GM12864 (cell line): ENCODE measurements at places on chromosomes 1 and 21.

GRCh38 chr1:40130892-40131291, 30.3 kb upstream of the RLF start:
- DNase-seq: no peak

- DNase-seq: no peak
Measured at GRCh38 chr1:8373581-8374241, 55.8 kb downstream of the SLC45A1 start.

- no peak for DNase-seq
Measured at GRCh38 chr1:61370913-61371279, 288.5 kb downstream of the NFIA start.

DNA sequence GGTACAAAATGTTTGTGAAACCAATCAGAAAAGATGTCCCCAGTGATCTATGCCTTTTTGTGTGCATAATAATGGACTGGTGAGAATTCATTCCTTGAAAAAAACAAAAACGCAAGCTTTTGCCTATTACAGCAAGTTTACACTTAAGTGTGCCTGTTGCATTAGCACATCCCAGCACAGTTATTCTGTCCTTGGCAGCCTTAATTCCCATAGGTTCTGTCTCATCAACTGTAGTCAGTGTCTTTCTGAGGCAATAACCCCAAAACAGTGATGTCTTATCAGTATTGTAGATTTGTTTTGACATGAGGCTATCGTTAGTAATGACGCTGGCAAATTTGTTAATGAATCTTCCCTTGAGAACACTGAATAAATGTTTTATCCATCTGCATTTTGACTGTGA, 109.9 kb upstream of the KCTD3 start:
- no peak for DNase-seq

- DNase-seq: no peak
Measured at GRCh38 chr1:31669786-31670592, 25.3 kb upstream of the PEF1 start.

- peak; percentile 70 for DNase-seq
Measured at GRCh38 chr1:235326719-235327558, 1.0 kb downstream of the ARID4B start.

DNA sequence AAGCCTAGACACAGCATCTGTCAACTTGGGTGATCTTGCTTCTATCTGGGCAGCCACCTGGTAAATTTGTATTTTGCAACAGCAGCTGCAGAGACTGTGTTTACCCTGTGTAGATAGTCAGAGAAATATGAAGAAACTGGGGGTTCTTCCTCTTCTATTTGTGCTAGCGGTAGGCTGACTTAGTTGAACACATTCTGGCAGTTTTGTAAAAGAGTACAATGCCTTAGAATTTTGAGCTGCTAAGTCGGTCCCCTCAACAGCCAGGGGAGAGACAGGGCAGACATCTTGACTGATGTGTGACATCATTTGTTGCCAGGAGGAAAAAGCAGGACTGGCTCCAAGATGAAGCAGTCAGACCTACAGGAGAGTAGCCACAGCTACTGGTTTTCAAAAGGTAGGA, 53.7 kb downstream of the KCNJ6 start:
- no peak for DNase-seq

DNA sequence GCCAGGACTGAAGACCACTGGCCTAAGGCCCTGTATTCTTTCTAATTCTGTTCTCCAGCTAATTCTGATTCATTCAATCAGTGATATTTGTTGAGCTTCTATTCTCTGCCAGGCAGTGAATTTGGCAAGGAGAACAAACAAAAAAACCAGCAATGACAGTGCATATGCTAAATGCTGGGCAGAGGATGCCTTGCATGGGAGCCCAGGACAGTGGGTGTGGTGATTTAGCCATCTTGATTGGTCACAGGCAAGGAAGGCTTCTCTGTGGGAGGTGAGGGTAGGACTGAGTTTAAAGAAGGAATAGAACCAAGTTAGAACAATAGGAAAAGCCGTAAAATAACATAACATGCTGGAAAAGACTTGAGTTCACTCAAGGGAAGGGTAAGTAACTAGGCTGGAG, 9.2 kb upstream of the CPT2 start:
- DNase-seq: no peak

DNA sequence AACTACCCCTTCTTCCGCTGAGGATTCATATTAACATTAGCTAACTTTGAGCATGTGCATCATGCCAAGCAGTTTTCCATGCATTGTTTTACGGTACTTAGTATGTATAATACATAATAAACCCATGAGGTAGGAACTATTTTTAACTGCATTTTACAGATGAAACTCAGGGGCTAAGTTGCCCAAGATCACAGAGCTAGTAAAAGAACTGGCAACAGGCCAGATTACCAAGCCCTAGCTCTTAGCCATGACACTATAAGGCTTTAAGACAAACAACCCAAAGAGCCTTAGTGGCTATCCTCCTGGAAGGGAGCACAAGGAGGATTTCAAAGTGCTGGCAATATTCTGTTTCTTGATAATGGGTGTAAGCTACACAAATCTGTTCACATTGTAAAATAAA, 6.1 kb downstream of the AK2 start:
- DNase-seq: no peak

- DNase-seq: no peak
Measured at GRCh38 chr1:223423641-223424233, 30.5 kb downstream of the CCDC185 start.

- no peak for DNase-seq
Measured at GRCh38 chr1:3315399-3316339, 138.8 kb upstream of the ARHGEF16 start.

DNA sequence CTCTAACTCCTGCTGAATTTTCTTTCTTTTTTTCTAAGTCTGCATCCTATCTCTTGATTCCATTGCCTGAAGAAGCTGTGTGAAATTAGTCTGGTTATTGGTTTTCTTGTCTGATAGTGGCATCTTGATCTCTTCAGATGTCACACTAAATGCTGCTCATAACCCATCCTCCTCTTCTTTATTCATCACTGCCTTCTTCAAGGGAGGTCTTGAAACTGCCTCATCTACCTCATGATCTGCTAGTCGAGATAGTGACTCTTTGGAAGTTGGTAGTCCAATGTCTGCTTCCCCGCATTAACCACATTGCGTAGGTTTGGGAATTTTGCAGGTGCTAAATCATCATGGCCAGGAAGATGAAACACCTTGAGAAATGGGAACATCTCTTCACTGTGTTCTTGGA, 15.7 kb downstream of the DYRK3 start:
- no peak for DNase-seq

- no peak for DNase-seq
Measured at GRCh38 chr1:222325506-222325905, 222.4 kb downstream of the HHIPL2 start.

DNA sequence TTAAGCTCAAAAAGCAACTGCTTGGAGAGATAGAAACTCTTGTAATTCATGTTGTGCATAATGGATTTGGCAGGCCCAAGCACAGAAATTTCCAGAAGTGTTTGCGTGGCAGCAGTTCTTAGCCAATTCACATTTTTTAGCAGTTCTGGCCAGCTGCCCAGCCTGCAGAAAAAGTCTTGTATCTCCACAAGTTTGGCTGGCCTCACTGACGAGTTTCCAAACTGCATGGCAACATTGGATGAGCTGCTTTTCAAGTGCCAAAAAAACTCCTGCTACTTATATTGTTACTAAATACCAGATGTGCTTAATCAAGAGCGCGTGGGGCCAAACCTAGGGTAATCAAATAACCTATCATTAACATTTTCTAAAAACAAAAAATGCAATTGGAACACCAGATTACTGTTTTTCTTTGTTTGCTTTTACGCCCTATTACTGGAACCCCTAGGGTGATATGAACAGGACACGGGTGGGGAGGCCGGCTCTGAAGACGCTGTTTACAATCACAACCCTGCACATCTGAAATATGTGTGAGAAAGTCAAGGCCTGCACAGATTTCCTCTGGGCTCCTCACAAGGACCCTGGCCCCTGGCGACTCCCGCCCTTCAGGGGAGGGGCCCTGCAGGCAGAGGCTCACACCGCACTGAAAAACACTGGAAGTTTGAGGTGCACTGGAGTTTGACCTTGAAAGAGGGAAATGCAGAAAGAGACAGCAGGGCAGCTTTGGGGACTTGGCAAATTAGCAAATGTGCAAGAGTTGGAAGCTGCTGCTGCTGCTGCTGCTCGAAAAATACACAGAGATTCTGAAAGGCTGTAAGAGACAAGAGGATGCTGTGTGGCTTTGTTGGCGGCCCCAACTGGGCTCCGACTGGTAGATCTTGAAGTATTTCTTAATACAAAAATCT, 55.2 kb upstream of the TARBP1 start:
- DNase-seq: no peak

DNA sequence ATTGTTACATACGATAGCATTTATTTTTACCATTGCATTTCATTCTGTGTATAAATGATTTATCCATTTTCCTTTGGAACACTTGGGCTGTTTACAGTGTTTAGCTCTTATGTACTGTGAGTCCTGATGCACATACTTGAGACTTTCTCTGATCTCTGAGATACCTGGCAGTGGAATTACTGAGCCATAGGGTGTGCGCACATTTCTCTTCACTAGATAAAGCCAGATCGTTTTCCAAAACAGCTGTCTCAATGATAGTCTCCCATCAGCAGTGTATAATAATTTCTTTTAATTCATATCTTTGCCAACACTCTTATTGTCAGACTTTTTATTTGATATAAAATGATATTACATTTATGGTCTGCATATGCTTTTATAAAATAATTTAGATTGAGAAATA, 66.2 kb downstream of the VPS13D start:
- no peak for DNase-seq

DNA sequence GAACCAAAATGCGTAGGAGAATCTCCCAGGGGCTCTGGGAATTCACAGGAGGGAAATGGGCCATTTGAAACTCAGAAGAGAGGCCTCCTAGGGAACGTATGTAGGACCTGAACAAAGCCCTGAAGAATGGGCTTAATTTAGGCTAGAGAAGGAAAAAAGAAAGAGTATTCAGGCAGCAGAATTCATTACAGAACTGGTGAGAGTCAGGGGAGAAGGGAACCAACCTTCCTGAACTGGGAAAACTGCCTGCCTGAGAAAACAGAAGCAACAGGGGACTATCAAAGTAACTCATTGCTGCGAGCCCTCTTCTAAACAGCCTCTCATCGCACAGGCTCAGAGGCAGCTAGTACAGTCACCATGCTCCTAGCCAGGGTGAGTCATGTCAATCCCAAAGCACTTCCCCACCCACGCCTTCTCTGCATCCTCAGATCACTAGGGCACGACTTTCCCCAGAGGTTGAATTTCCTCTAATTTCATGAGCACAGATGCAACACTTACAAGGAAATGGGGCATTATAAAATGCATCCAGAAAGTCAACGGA, 98.1 kb downstream of the ADSS2 start:
- peak; percentile 61 for DNase-seq

DNA sequence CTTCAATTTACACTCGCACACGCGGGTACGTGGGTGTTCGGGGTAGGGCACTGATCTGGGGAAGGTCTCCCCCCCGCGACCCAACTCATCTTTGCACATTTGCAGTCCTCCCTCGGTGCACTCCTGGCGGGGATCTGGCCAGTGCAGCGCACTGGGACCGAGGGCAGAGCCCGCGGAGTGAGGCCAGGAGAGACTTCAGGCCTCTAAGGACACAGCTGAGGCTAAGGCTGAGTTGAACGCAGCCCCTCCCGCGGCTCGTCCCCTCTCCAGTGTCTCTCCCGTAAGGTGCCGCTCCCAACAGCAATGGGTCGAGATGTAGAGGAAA, 936 bp upstream of the NCAM2 start:
- DNase-seq: no peak

GRCh38 chr1:92356956-92357355, 58.1 kb downstream of the RPAP2 start:
- DNase-seq: no peak

DNA sequence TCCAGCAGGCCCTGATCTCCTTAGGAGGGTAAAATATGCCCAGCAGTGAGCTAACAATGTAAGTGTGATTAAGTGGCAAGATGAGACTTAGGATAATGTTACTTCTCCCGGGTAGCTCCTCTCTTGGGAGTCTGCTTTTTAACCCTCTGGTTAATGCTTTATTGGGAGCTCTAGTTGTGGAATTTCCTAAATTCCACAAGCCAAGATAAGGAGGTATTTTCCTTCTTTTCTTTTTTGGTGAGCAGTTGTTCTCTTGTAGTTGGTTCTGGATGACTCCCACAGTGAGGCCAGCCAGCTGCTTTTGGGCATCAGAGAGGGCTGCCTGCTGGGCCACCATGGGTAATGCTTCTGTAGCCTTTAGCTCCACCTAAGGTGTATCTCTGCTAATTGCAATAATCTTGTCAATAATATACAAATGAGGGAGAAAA, 19.3 kb downstream of the C1orf52 start:
- DNase-seq: no peak

- DNase-seq: peak; percentile 19
Measured at GRCh38 chr1:220908757-220909156, 29.5 kb downstream of the HLX start.

- no peak for DNase-seq
Measured at GRCh38 chr1:151934048-151934493, 24.8 kb upstream of the THEM4 start.

DNA sequence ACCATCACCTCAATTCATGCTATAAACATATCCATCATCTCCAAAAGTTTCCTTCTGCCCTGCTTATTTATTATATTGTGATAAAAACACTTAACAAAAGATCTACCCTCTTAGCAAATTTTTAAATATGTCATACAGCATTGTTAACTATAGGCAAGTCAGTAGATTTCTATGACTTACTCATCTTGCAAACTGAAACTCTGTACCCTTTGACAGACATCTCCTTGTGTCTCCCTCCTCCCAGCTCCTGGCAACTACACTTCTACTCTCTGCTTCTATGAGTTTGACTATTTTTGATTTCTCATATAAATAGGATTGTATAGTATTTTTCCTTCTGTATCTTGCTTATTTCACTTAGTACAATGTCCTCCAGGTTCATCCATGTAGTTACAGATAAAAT, 174.8 kb downstream of the TNFSF18 start:
- DNase-seq: no peak

GRCh38 chr1:168833362-168833761, 104.4 kb upstream of the DPT start:
- no peak for DNase-seq

- peak; percentile 0 for DNase-seq
Measured at GRCh38 chr21:31837618-31838390, 35.0 kb upstream of the HUNK start.

- DNase-seq: no peak
Measured at GRCh38 chr1:60904099-60904851, 178.1 kb upstream of the NFIA start.

DNA sequence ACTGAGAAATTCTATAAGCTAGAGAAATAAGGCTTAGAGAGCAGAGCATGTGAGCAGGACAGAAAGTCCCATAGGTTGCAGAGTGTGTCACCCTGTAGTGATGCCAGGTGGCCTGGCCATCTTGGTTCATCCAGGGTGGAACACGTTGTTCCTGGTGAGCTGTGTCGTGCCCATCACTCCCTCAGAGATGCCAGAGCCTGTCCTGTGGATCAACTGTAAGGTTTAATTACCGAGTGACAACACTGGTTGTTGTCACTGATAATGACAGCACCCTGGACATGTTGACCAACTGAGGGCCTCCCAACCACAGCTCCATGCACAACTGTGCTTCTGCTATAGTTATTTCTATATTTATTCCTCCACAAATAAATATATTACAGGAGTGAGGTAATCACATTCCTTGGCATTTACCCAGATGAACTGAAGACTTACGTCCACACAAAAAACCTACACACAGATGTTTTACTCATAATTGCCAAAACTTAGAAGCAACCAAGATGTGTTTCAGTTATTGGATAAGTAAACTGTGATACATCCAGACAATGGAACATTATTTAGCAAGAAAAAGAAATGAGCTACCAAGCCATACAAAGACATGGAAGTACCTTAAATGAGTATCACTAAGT, 6.2 kb downstream of the C1orf198 start:
- DNase-seq: no peak
